Breast epithelium (tissue), 4 donors: ENCODE measurements at places on chromosomes 6 and 20. TPM values are rescaled to one million over a fixed set of nuclear protein-coding genes. Genes with fewer than 3 reads are reported as not detected.

- DNase-seq: no peak
Observed at GRCh38 chr6:138246650-138247440, 28.6 kb upstream of the PBOV1 start.

DNA sequence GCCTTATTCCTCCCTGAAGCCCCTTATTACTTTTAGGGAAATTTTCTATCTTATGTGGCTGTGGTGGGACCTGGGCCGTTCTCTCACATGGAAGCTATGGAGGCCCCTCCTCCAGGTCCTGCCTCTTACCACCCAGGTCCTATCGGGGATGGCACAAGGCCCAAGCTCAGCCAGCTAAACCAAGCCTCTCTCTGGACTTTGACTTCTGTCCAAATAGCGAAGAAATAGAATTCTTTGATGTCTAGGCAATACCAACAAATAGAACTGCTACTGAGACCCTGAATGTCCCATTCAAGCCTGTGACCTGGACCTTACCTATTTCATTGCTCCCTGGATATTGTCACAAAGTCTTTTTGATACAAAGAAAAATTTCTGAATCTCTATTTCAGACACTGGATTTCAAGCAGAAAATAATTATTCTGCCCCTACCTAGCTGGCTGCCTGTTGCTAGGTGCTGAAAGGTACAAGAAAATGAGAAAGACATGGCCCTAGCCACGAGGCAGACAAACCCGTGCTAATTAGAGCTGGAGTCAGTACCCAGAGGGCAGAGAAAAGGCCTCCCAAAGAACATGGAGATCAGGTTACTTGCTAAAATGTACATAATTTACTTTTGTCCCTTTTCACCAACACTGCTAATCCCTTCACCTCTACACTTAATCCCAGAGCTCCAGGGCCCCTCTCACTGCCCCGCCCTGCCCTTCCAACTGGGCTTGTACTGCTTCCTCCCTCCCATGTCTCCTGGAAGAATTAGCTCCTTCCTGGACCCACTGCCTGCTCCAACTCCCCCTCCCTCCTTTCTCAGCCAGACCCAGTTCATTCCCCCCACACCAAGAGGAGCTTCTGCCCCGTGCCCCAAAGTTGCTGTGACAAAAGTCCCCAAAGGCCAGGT, 15.5 kb upstream of the NNAT start:
- no peak for DNase-seq

DNA sequence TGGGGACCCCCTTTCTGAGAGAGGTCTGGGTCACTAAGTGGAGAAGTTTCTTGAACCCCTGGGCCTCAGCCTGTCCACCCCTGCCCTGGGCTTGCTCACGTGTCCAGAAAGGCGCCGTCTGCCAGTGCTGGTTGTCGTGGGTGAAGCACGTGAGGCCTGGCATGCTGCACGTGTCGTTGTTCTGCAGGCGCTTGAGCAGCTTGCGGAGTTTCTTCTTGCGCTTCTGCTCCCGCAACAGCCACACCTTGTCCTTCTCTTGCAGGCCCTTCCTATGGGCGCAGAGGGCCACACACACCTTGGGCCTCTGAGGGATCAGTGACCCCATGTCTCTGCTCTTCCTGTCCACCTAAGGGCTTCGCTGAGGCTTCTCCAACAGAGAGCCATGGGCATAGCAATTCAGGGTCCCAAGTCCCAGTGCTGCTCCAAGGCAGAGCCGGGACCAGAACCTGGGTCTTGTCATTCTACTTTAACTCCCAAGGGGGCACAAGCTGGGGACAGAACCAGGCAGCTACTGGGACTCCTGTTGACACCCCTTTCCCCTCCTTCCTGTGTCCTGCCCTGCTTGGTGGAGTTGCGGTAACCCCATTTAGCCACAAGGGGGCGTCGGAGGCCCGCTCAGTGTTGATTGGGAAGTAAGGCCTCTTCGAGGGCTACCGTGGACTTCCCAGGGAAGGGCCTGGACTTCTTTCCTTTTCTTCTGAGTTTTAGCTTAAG, 121.8 kb downstream of the SULF2 start:
- DNase-seq: peak; percentile 80

DNA sequence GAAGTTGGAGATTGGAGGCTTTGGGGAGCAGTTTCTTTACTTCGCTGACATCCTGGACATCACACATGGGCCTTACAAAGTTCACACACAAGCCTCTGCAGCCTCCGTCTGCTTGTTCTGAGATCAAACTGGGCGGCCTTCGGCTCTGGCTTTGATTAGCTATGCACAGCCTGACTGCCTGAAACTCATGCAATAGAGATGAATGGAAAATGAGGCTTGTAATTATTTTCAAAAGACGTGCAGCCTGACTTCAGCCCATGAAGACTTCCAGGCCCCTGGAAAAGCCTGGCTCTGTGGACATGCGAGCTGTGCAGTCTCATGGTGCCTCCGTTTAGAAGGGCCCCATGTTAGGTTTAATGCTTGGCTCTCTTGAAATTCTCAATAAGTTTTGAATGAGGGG, 480.5 kb upstream of the SULF2 start:
- DNase-seq: no peak

GRCh38 chr20:52933867-52934266, 38.3 kb upstream of the TSHZ2 start:
- DNase-seq: no peak

GRCh38 chr6:36845233-36845632, 6.0 kb upstream of the CPNE5 start:
- DNase-seq: no peak

- no peak for DNase-seq
Observed at GRCh38 chr20:17343656-17344452, 117.0 kb downstream of the PCSK2 start.

GRCh38 chr6:166743406-166744222, 116.6 kb upstream of the RPS6KA2 start:
- DNase-seq: no peak

GRCh38 chr20:25547063-25547462, 38.3 kb downstream of the NINL start:
- no peak for DNase-seq

- DNase-seq: no peak
Observed at GRCh38 chr6:147900247-147900830, 391.8 kb downstream of the SAMD5 start.

GRCh38 chr20:44072384-44072783, 114.6 kb downstream of the JPH2 start:
- no peak for DNase-seq

GRCh38 chr6:127303917-127304316, 37.3 kb downstream of the RNF146 start:
- DNase-seq: no peak

DNA sequence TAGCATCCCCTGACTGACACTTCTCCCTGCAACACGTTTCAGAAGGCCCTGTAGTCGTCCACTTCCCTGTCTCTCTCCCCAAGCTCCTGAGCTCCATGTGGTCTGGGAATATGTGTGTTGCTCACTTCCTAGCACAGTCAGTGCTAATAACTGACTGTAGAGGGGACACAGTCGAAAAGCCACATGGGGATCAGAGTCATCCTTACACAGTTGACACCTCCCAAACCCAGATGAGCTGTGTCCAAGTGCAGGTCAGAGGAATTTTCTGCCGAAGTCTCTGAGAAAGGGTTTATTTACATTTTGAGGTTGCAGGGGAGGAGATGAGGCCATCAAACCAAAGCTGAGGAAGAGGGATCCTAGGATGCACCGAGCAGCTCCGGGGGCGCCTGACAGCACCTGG, 3.5 kb upstream of the ADAM33 start:
- DNase-seq: no peak

- DNase-seq: no peak
Observed at GRCh38 chr6:139081471-139081870, 52.9 kb downstream of the ABRACL start.

DNA sequence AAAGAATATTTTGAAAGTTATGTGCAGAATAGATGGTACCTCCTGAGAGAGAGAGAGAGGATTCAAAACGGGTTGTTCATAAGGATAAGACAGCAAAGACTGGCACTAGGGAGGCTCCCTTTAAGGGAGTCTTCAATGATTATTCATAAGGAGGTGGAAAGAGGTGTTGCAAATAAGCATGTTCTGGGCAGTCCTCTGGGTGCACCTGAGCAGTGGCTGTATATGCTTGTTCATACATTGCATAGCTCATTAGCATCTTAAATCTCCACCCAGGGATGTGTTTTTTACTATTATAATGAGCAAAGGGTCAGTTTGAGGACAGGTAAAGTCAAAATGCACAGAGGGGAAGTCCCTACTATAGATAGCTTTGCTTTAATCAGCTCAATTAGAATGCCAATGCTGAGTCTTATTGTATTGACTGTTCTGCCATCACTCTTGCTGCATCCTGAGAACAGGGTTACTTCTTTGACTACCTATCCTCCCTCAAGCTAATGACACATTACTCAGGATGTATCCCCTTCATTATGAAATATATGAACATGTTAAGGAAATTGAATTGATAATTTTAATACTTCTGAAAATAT, 10.0 kb upstream of the SIRPG start:
- no peak for DNase-seq

DNA sequence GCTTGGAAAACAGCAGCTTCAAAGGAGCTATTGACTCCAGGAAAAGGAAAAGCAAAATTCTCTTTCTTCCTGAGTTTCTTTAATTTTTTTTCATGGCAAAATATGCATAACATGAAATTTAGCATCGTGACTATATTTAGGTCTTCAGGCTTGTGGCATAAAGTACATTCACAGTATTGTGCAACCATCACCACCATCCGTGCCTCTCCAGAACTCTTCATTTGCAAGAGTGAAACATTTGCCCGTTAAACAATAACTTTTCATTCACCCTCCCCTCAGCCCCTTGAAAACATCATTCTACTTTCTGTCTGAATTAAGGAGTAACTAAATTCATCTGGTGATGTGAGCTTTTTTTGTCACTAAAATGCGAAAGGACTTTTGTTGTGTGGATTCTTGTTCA, 251.7 kb downstream of the PHACTR1 start:
- DNase-seq: no peak

DNA sequence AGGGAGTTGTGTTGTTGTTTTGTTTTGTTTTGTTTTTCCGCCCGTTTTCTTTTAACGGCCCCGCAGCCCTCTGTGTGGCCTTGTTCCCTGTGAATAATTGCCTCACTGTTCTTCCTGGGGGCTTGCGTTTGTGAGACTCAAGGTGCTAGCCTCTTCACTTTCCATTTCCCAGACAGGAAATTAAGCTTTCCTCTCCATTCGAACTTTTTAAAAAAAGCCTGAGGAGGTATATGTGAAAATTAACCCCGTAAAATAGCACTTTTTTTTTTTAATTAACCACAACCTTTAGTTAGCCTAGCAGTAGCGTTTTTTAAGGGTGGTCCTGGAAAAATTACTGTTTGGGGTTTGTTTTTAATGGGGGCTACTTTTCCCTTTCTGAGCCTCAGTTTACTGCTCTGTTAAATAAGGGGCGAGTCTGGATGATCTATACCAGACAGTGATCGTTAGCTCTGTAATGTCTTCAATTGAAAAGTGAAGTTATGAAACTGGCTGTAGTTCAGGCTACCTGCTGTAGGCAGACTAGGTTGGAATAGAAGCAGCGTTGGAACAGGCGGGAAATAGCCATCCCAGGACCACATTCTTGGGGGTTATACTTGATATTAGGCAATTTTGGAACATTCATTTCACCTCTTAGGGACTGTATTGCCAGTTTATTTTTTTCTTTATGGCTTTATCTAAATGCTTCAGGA, 1.7 kb downstream of the STX16 start:
- no peak for DNase-seq

DNA sequence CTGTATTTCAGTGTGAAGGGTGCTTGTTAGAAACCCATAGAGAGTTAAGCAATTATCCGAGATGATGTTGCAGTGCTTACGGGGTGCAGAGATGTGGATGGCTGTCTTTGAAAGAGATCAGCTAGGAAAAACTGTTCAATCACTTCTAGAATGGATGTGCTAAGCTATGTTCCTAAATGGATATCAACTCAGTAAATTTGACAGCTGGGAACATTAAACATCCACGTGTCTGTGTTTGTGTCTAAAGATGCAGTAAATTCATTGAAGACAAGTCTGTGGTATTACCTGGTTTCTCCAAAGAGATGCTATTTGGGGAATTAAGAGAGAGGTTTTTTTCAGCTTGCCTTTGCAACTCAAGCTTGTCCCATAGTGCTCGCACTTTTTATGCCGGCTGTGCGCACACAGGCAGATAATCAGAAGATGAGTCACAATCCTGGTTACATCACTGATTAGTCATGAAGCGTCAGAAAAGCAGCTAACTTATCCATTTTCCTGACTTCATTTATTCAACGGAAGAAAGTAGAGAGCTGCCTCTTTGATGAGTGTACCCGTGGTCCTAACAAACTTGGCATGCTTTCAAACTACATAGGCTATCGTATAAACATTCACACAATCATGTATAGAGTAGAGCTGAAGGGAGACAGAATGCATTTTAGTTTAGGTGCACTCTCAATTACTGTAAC, 691.7 kb upstream of the SLC35B3 start:
- no peak for DNase-seq

DNA sequence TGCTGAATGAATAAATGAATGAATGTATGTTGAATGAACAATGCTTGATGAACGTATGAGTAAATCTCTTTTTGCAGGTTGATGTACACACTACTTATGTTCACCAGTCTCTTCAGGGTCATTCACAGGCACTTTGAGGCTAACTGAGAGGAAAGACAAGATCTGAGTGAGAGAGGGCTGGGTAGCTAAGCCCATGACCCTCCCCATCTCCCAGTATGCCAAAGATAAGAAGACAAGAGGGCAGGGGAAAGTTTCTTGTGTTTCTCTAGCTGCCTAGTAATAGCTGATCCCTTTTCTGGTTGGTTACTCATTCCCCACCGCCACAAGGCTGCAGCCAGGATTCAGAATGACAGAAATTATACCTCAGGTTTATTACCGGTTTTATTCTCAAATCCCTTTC, 90.7 kb downstream of the CEP57L1 start:
- DNase-seq: no peak

DNA sequence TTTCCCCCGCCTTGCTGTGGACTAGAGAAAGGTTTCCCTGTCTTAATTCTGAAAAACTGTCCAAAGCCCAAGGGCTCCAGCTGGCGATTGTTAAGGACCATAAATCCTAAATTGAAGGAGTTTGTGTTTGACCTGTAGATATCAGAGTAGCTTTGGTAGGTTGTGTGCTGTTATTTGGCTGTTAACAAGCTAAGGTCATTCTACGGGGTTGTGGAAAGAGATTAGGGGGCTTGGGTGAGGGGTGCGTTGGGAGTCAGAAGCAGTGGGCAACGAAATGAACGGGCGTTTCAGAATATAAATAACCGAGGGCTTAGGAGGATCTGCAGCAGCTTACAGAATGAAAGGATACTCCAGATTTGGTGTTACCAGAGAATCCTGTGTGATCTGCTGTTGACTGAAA, 32.6 kb upstream of the BTN3A2 start:
- no peak for DNase-seq

EFCAB8 gene
- total RNA-seq: not detected

CALHM5 gene
- total RNA-seq: 2.4 TPM

PRR18 gene
- total RNA-seq: not detected

DNAH8 gene
- total RNA-seq: under 0.01 TPM

NRSN1 gene
- total RNA-seq: not detected

PGC gene
- total RNA-seq: not detected

CRISP2 gene
- not detected for total RNA-seq

IP6K3 gene
- 0.15 TPM for total RNA-seq

CPNE5 gene
- total RNA-seq: 3.7 TPM

MICB gene
- 2.9 TPM for total RNA-seq

SALL4 gene
- total RNA-seq: 0.29 TPM

NFATC2 gene
- total RNA-seq: 11.9 TPM
